ENCODE measurements at places on chromosomes 6 and 20. TPM values are rescaled to one million over a fixed set of nuclear protein-coding genes. Genes with fewer than 3 reads are reported as not detected.

DNA sequence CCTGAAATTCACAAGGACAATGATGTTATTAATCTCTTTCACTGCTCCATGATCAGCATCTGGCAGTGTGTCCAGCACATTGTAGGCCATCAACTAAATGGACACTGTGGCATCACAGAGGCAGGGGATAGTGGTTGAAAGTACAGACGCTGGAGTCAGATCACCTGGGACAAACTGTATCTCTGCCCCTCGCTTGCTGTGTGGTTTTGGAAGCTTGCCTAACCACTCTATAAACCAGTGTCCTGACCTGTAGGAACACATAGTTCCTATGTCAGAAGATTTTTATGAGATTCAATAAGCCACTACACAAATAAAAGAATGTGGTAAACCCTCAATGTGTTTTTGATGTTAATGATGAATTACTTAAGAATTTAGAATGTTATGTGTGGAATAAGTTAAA, 219.3 kb upstream of the RNF217 start:
- no peak for DNase-seq

- DNase-seq, result no peak
These were observed 201.4 kb downstream of the TMEM242 start for GRCh38 chr6:157121897-157122296.

BPIFB2 gene
- not detected for total RNA-seq

HLA-DQB1 gene
- total RNA-seq, result not detected

GRCh38 chr6:123928529-123928928, 124.9 kb downstream of the NKAIN2 start:
- peak; percentile 49 for DNase-seq

DNA sequence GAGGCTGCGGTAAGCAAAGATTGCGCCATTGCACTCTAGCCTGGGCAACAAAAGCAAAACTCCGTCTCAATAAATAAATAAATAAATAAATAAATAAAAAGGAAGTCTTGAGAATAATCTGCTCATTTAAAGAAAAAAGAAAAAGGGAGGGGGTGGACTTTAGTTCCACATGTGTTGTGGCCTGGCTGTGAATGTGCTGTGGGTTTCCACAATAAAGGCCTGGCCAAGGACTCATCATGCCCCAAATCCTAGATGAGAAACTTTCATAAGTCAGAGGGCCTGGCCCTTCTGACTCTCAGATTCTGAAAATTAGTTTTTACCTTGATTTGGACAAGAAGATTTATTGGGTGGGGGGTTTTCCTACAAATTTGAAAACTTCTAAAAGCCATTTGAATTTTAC, 48.4 kb downstream of the RIOK1 start:
- DNase-seq, result no peak

Data from IMR-90 (cell line).